ENCODE measurements at places on chromosomes 1 and 21. TPM values are rescaled to one million over a fixed set of nuclear protein-coding genes. Genes with fewer than 3 reads are reported as not detected.

DNA sequence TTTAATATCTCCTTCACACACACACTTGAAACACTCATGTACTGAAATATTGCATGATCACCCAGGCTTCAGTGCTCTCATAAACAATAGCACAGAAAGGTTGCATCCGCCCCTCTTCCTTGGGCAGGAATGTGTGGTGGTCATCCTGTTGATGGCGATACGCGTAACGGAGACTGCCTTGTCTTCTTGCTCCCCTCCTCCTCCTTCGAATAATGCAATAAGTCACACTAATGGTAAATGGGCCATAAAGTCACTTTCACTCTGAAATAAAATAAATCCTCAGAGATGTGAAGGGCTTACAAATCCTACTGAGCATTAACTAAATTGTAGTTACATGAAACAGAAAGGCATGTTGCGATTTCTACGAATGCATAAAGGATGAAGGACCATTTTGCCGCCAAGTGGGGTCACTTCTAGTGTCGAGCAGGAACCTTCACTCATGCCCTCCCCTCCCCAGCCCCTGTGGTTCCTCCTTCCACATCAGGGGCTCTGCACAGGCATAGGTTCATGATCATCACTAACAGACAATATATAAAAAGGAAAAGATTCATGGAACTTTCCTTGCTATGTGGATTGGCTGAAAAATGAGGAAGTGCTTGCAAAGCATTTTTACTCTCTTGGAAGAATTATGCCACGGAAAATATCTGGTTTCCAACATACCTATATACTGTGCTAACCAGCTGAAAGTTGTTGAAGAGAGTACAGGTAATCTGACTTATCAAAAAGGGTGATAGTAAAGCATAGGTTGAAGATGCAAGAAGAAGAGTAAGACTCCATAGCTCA is 1.2 kb upstream of the PGBD5 start:
- no peak for DNase-seq

GRCh38 chr1:26070296-26070962 is 3.0 kb upstream of the TRIM63 start:
- no peak for DNase-seq

DNA sequence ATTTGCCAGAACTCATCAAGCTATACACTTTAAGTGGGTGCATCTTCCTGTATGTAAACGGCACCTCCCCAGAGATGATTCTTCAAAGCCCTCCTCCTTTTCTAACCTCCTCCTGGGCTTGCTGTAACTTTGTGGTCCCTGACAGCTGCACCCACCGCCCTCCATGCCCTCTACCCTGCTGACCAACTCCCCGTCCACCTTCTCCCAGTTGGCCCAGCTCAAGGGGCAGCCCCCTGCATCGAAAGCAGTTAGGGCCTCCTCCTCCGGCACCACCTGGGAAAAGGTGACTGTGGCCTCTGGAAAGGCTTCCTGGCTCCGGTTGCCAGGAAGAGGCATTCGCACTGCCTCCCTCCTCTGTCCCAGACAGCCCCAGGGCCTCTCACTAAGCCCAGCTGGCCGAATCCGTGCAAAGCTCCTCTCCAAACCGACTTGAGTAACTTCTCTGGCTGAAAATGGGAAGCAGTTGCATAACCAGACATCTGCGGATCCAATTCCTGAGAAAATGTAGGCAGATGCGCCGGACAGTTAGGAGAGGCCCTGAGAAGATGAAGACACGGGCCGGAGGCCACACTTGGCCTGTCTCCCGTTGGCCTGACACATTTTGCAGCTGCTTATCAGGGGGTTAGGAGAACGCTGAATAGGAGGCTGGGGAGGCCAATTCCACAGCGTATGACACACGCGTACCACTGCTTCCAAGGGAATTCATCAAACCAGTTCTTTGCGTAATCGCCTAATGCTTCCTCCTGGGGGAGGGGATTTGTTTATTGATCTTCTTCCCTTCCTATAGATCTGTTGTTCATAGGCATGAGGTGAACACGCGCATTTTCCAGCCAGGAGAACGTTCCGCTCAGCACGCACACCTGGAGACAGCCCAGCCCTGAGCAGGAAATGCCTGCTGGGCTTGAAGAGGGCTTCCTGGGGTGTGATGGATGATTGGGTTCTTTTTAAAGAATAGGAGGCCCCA is 48.7 kb upstream of the COL6A2 start:
- DNase-seq, result no peak

GRCh38 chr1:212586206-212587015 is 22.1 kb upstream of the ATF3 start:
- no peak for DNase-seq

The ZCCHC17 gene
- total RNA-seq, result 39.0 TPM

The UTS2 gene
- not detected for total RNA-seq
